Mesothelial cell of epicardium (in vitro differentiated cells): ENCODE measurements at places on chromosomes 11 and 22.

- DNase-seq: no peak
These were observed 105.1 kb downstream of the FANCF start for GRCh38 chr11:22520521-22520920.

DNA sequence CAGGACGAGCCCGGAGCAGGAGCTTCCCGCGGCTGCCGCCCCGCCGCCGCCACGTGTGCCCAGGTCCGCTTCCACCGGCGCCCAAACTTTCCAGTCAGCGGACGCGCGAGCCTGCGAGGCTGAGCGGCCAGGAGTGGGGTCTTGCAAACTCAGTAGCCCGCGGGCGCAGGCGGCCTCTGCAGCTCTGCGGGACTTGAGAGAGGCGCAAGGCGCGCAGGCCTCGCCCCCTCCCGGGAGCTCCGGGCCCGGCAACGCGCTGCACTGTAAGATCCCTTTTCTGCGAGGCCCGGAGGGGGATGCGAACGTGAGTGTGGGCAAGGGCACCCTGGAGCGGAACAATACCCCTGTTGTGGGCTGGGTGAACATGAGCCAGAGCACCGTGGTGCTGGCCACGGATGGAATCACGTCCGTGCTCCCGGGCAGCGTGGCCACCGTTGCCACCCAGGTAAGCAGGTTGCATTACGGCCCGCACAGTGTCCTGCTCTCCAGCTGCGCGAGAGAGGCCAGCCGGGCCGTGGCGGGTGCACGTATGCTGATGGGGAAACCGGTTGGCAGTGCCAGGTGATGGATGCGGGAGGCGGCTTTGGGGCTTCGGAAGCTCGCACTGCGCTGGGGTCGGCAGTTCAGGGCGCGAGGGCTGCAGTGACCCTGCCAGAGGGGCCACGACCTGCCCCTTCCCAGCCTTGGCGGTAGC lies 2.0 kb downstream of the SLC6A5 start:
- no peak for DNase-seq

- no peak for DNase-seq
These were observed 20.0 kb upstream of the SYT12 start for GRCh38 chr11:67002921-67003411.

- DNase-seq: no peak
These were observed 107.7 kb upstream of the CLMP start for GRCh38 chr11:123302751-123303195.

GRCh38 chr11:113773092-113773415 lies 438 bp downstream of the ZW10 start:
- no peak for DNase-seq

DNA sequence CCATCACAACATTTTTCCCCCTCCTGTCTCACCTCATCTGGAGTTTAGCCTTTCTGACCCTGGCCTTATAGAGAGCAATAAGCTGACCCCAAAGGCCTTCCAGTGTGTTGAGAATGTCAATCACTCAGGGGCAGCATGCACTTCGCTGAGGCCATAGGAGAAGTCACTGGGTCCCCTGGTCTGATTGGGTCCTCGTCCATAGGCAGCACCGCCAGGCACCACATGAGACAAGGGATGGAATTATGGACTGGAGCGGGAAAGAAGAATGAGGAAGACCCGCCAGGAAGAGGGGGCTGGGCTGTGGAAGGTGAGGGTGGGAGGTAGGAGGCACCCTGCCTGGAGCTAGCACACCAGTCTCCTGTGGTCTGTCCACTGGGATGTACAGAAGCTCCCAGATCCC lies 72.9 kb downstream of the DSCAML1 start:
- DNase-seq: no peak

GRCh38 chr22:44186121-44186510 lies 5.4 kb downstream of the PARVG start:
- DNase-seq: no peak

DNA sequence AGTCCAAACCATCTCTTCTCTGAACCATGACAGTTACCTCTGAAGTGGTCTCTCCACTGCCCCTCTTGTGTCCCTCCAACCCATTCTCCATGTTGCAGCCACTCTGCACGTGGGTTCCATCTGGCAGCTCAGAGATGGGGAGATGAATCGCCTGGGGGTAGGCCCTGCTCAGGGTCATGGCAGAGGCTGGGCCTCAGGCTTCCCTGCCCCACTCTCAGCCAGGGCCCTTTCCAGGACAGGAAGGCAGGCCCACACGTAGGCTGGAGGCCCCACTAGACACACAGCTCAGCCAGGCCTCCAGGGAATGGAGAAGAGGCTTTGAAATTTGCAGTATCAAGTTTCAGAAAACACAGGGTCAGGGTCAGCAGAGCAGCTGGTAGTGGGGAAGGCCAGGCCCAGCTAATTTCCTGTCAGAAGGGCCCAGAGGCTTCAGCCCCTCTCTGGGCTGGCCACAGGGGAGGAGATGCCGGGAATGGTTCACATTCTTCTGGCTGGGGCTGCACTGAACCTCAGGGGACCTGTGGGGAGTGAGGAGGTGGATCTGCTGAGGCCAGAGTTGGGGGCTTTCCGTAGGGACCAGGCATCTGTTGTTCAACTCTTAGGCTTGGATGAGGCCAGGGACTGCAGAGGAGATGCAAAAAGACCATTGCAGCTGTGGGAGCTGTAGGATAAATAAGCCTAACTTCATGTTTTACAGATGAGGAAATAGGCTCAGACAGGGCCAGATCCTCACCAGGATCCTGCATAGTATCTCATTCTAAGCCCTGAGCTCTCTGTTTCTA lies 101.6 kb downstream of the SWAP70 start:
- DNase-seq: peak; percentile 27

DNA sequence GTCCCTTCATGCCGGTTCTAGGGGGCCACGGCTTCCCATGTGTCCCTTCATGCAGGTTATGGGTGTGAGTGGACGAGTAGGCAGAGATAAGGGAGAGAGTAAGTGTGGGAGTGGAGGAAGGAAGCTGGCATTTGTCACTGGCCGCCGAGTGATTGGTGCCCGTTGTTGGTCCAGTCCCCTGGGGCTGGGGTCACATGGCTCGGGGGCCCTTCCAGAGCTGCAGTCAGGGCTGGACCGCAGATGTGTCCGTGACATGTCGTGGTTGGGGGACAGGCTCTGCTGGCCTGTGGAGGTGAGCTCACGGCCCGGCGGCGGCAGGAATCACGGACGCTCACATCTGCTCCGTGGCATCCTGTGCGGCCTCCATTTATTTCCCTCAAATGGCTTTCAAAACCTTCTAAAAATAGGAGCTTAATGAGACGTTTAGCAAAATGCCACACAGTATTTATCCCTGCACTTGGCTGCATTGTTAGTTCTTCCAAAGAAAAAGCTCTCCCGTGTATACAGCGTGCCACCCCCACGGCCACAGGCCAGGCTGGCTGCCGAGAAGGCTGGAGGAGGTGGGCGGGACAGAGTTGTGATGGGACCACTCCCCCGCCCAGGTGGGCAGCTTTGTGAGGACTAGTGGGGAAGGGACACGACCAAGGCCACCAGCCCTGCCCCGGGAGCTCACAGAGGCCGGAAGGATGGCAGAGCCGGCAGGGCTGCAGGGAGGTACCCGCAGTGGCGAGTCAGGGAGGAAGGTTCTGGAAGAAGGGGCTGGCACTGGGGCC lies 386.7 kb downstream of the TBC1D22A start:
- DNase-seq: no peak

- no peak for DNase-seq
These were observed 5.2 kb downstream of the MAML2 start for GRCh38 chr11:96337541-96338431.

GRCh38 chr11:119361056-119361787 lies 14.7 kb upstream of the MFRP start:
- no peak for DNase-seq

DNA sequence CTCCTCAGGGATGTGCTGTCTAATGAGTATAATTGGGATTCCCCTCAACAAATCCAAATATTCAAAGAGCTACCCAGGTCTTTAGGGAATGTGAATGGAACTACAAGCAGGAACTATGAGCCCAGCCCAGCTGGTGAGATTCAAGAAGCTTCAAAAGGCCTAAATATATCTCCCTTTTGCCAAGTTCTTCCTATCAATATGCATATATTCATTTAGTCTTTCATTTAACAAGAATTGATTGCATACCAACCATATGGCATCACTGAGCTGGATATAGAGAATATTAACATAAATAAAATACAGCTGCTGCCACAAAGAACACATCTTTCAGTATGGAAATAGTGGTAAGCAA lies 58.9 kb upstream of the PRSS23 start:
- DNase-seq: no peak

DNA sequence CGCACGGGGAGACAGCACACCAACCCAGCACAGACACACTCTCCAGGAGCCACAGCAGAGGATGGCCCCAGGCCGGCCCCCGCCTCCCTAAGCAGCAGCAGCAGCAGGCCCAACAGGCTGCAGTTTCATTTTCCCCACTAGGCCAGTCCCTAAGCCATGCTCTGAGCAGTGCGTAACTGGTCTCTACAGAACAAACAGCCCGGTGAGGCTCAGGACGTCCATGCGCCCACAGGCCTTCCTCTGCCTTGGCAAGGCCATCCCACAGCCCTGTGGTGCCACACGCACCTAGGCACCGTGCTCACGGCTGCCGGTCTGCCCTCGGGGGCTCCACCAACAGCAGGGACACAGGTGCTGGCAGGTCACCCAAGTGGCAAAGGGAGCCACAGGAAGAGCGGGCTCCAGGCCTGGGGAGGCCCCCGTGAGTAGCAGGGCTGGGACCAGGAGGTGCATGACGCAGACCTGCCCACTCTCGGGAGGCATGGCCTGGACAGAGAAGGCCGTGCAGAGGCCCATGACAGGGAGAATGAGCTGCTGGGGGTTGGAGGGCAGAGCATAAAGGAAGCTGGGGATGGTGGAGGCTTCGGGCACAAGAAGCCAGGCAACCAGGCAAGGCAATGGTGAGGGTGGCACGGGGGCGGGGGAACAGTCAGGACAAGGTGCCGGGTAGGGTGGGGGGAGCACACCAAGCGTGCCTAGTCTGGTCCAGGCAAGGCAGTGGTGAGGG lies 1.4 kb upstream of the MOB2 start:
- no peak for DNase-seq

DNA sequence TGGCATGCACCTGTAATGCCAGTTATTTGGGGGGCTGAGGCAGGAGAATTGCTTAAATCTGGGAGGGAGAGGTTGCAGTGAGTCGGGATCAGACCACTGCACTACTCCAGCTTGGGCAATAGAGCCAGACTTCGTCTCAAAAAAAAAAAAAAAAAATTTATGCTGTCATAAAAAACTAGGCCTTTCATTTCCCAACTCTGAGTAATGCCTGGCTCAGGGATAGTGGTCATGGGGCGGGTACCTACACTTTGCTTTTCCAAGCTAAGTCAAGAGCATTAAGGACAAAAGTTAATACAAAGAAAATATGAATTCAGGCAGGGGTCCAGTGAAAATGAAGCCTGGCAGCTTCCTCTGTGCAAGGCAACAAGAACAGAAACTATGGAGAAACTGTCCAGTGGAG lies 16.3 kb downstream of the CPSF7 start:
- DNase-seq: no peak

DNA sequence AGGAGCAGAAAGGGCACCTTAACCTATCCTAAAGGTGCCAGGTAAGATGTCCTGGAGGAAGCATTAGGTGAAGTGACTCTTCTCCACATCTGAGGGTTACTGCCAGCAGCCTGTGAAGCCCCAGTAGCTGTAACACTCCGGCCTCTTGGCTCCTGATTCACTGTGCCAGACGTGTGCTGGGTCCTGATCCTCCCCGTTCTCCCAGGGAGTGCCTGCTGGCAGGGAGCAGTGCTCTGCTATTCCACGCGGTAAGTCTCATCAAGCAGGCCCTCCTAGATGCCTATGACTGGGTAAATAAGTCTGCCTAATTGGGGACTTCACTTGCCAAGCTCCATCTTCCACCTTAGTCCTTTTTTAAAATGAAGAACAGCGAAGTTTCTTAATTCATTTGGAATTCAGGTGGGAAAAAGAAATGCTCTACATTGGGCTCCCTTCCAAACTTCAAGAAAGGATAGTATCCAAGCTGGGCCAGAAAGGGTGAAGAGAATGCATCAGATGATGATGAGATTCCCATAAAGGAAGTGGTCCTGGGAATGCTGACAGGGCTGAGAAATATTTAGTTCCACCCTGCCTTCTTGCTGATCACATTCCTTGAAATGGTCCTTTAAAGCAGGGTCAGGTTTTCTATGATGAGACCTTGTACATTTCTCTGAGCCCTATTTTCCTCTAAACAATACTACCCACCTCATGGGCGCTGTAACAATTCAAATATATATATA lies 188.0 kb downstream of the MAML2 start:
- no peak for DNase-seq

- DNase-seq: no peak
These were observed 5.9 kb upstream of the ACY3 start for GRCh38 chr11:67656278-67656922.

DNA sequence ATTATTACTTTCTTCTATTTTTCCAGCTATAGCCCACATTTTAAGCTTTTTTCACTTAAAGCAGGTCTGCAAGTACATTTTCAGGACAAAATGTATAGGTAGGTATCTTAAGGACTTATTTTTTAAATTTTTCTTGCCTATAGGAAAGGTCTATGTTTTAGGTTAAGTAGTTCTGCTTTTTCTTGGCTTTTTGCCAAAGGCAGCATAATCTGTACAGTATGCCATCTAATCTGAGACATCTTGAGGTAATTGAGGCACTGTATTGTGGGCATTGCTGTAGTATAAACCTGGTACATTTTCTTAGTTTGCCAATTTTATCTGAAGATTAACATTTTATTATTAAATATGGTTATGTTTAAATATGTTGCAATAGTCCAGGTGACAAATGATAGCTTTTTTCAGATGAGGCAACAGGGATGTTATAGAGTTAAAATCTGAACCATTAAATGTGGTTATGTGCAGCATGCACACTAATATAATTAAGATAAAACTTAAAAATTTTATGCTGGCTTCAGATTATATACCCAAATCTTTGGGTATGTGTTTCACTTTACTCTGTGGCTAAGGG lies 42.9 kb downstream of the QSER1 start:
- no peak for DNase-seq

DNA sequence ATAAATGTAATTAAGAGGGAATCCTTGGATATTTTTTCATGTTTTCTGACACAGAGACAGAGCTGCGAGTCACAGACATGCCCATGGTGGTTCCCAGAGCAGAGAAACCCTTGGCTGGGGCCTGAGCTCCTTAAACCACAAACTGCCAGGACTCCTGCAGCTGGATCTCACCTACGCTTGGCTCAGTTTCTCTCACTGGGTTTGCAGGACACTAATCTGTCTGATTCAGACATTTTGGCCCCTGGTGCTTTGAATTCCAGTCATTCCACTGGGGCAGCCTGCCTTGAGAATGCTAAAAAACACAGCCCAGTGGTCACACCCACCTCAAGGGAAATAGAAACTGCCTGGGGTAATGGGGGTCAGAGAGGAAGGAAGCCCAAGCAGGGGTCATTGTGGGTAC lies 122.6 kb downstream of the CCDC81 start:
- no peak for DNase-seq

- no peak for DNase-seq
These were observed 50.9 kb downstream of the APOL1 start for GRCh38 chr22:36303874-36304273.

DNA sequence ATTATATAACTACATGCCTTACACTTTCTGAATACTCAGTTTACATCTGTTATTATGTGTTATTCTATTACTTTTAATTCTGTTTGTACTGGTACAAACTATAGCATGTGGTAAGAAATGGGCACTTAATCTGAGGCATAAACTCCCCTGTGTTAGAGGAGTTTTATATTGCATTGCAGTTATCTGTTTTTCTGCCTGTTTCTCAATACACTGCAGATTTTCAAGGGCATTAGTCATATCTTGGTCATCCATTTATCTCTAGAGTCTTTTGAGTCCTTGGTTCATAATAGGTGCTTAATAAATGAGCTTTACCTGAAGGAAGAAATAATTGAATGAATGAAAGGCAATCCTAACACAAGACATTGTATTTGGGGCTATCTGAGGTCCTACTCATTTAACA lies 182.9 kb upstream of the CTSC start:
- DNase-seq: no peak
